NCI-H82 (cell line): ENCODE measurements at places on chromosomes 2 and 18.

DNA sequence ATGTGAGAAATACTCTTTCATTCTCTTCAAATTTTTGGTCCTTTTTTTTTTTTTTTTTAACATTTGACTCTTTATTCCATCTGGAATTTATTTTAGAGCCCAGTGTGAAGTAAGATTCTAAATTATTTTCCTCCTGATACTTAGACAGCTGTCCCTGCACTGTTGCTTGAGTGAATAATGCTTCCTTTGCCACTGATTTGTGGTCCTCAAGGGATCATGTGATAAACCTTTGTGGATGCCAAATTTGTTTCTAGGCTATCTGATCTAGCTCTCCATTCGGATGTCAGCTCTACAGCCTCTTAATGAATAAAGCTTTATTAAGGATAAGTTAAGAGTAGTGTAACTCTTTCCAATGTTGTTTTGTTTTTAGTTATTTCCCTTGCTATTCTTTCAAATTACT, 142.3 kb downstream of the SMAD7 start:
- DNase-seq: peak; percentile 7

GRCh38 chr2:62785216-62785615, 79.7 kb downstream of the EHBP1 start:
- no peak for DNase-seq

GRCh38 chr2:72144632-72145288, 2.9 kb downstream of the CYP26B1 start:
- peak; percentile 26 for DNase-seq

DNA sequence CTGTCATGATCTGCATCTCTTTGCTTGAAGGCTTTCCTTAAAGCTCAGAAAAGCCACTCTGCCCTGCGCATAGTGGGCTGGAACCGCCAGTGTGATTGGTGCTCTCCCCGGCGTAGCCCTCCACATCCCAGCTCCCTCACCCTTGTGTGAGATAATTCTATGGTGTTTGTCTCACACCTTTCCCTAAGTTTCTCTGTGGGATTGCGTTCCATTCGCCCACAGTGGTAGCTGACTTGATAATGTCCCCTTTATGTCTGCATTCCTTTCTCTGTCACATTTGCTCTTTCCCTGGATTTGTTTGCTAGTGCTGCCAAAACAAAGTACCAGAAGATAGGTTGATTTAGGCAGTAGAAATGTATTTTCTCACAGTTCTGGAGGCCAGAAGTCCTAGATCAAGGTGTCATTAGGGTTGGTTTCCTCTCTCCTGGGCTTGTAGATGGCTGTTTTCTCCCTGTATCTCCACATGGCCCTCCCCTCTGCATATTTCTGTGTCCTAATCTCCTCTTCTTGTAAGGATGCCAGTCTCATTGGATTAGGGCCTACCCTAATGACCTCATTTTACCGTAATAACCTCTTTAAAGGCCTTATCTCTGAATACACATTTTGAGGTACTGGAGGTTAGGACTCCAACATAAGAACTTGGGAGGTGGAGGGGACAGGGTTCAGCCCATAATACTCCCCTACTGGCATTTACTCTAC, 7.4 kb upstream of the TMEM87B start:
- peak; percentile 82 for DNase-seq

DNA sequence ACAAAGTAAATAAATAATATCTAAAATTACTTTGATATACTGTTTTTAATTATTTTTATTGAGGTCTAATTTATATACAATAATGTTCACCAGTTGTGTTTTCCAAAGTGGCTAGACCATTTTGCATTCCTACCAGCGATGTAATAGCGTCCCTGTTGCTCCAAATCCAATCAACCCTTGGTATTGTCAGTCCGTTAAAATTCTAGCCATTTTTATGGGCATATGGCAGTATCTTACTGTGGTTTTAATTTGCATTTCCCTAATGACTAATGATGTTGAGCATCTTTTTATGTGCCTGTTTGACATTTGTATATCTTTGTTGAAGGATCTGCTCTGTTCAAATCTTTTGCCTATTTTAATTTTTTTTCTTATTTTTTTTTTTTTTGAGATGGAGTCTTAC, 185.0 kb downstream of the PRPF40A start:
- DNase-seq: no peak

- DNase-seq: no peak
Measured at GRCh38 chr2:176891105-176891504, 321.5 kb upstream of the HNRNPA3 start.

DNA sequence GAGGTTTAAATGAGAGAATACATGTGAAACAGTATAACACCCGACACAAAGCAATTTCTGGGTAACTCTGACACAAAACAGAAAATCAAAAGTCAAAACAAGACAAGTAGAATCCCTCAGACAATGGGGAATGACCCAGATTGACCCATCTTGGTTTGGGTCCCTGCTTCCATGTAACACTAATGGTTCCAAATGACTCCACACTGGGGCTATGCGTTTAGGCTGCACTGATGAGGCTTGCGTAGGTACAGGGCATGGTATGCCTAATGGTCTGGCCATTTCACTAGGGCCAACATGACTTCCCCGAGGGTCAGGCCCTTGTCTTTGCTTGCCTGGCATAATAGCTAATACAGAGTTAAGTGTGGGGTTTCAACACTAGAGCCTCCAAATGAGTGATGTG, 27.2 kb upstream of the NFE2L2 start:
- no peak for DNase-seq

DNA sequence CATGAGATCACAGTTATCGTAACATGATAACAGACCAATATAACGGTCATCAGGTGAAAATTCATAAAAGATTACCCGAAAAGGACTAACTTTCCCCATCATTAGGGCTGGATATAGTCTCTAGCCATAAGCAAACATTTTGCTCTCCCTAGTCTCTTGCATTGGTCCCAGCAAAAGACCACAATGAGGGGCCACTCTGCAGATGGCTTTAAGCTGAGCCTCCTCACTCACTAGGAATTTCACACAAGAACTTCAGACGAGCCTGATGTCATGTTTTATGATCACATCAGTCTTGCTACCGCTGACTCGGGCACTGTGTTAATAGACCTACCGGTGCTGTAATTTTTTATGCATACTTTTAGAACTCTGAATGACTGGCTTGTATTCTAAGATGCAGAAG, 35.2 kb downstream of the STK17B start:
- no peak for DNase-seq
